ENCODE measurements at places on chromosomes 3 and 15.

GRCh38 chr3:195535293-195535692 lies 7.8 kb downstream of the PPP1R2 start:
- no peak for DNase-seq

- DNase-seq = no peak
Observed at GRCh38 chr3:64268926-64269325, 43.7 kb upstream of the PRICKLE2 start.

GRCh38 chr3:36258421-36258820 lies 121.9 kb upstream of the STAC start:
- no peak for DNase-seq

- DNase-seq = no peak
Observed at GRCh38 chr3:127320529-127321121, 32.8 kb upstream of the PRR20G start.
